Activated naive CD8-positive, alpha-beta T cell treated with anti-CD3 and anti-CD28 coated beads, Interleukin-2, amount 50 U/mL, for 24 hours (primary cell): ENCODE measurements at places on chromosomes 5 and 9.
A peak's percentile ranks its signal among the peaks of the same experiment; 100 is the strongest.

DNA sequence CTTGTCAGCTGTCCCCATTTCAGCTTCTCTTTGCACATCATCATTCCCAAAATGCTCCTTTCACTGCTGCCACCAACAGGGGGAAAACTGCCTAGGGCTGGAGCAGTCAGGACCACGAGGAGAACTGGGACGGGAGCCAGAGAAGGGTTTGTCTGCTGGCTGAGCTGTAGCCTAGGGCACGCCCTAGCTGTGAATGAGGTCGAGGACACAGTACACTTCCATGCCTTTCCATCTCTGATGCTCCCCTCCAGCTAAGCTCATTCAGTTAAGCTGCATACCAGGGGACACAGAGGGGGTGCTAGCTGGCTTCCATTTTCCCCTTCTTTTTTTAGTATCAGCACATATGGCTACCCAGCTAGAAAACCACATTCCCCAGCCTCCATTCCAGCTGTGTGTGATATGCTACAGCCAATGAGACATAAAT lies 64.7 kb downstream of the STK10 start:
- no peak for DNase-seq

DNA sequence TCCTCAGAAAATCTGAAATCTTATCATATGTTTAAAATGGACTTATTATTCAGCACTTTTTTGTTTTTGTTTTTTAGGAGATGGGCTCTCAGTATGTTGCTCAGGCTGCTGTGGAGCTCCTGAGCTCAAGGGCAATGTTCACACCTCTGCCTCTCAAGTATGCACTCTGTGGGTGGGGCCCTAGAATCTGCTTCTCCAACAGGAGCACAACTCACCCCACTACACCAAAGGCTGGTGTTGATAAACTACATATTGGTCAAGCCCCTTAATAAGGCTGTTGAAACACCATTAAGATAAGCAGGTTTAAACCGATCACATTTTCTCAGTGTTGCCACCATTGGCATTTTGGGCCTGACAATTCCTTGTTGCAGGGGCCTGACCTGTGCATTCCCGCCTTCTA lies 131.6 kb downstream of the FANCC start:
- no peak for DNase-seq

DNA sequence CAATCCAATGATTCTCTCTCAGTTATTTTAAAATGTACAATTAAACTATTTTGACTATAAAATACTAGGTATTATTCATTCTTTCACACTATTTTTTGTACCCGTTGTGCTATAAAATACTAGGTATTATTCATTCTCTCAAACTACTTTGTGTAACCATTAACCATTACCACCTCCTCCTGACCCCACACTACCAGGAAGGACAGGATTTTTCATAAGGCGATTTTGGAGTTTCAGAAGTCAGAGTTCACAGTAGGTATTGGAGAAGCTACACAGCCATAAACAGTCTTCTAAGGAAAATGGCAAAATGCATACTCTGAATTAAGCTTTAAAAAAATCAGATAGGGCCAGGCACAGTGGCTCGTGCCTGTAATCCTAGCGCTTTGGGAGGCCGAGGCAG lies 35.1 kb upstream of the TMEM252 start:
- DNase-seq, result no peak

GRCh38 chr9:112836394-112836793 lies 54.3 kb downstream of the SLC46A2 start:
- no peak for DNase-seq

- peak; percentile 16 for DNase-seq
Observed at GRCh38 chr9:120438836-120439546, 141.0 kb downstream of the CDK5RAP2 start.

- DNase-seq, result no peak
Observed at GRCh38 chr5:448061-448765, 5.2 kb downstream of the EXOC3 start.

DNA sequence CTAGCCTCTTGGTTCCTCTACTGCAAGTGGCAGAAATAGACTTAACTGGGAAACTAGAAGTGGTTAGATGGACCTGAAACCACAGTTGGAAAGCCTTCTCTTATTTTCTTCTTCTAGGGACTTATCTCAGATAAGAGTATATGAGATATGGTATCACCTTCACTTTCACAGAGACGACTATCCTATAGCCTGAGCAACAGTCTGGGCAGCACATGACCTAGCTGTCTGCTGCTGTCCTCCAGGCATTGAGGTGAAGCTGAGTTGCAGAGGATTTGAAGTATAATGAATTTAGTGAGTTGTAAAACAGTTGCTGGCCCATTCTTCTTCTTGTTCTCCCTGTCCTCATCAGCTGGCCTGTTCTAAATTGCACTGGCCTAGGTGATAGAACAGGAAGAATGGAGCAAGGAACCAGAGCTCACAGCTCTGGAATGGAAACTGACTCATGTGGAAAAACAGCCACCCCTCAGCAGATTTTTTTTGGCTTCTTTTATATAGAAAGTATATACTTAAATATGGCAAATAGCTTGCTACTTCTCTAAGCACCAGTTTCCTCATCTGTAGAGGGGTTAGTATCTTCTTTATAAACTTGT lies 27.8 kb downstream of the RECK start:
- DNase-seq, result no peak

GRCh38 chr5:114243972-114244317 lies 117.9 kb upstream of the KCNN2 start:
- no peak for DNase-seq

DNA sequence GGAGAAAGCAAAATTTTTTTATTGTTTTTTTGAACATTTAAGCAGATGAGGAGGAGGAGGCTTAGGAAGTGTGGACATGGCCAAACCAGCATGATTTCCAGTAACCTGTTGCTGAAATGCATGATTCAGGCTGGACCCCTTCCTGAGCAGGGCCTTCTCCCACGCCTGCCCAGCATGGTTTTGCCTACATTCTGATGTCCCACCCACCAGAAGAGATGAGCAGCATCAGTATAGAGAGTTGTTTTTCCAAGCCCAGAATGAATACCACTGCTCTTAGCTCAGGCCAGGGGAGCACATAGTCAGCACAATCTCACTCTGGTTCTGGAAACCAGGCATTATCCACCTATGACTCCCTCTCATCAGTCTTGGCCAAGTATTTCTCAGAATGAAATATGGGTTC lies 90.1 kb downstream of the PAPPA start:
- no peak for DNase-seq

DNA sequence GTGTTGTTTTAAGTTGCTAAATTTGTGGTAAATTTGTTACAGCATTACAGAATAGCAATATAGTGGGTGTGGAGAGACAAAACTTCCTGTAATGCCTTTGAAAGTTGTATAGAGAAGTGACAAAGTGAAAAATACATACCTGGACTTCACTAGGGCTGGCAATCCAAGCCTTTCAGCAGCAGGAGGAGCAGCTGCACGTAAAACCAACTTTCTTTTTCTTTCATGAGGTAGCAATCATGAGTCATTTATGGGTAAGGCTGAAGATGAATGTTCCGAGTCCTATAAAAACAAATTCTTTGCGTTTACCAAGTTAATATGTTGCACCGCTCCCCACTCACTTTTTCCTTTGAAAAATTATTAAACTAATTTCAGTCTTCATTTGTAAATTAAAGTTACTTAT lies 1138.2 kb downstream of the TAF11L14 start:
- no peak for DNase-seq

DNA sequence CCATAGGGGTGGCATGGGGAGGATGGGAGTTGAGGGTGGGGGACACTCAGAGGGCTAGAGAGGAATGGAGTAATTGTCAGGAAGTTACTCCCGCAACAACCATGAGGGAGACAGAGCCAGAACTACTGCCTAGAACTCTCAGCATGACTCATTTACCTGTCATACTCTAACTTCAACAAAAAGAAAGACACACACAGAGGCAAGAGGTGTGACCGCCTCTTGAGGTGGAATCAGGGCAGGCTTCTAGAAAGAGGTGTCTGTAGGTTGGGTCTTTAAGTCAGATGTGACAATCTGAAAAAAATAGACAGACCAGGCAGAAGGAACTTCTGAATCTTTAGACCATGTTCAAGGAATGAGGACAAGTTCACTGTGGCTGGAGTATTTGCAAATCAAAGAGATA lies 73.4 kb downstream of the GABBR2 start:
- no peak for DNase-seq

DNA sequence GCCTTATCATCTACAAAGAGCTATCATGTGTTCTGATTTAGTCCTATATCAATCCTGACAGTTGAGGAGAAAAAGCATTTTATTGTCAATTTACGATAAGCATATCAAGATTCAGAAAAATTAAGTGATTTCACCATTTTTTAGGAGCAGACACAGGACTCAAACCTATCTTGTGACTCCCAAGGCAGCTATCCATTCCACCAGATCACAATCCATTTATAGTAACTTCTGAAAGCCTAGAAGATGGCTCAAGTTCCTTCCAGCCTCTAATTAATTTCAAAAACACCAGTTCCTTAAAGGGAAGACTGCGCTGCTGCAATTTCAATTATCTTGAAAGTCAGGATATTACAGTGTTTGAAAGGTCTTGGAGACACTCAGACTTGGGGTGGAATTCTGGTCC lies 114.3 kb downstream of the EPB41L4A start:
- no peak for DNase-seq

GRCh38 chr5:120368923-120369715 lies 95.0 kb upstream of the PRR16 start:
- DNase-seq, result no peak

DNA sequence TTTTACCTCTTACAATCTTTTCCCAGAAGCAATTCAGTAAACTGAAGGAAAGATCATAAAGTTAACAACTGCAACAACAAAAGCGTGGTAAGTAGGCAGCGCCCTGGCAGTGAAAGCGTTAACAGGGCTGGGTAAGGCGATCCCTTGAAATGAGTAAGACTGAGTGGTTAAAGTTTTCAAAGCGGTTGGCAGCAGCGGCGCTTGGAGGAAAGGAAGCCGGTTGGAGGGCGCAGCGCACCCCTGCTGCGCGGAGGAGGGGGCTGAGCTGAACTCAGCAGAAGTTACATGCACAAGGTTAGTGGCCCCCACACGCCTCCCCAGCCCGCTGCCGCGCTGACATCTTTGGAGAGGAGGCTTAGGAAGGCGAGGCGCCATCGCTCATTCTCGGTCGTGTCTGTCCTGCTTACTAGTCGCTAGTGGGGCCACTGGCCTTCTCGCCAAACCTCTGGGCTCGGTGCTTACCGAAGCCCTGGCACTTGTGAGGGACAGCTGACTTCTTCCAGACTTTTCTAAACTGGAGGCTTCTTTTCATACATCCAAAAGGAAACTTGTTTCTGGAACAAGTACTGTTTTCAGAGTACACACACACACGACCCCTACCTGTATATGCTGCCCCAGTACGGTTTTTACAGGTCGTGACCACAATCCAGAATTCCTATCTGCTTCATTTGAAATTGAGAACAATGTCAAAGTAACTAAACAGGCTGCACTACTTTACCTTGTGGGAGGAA lies at the start of gene SH3RF2:
Gene SH3RF2 (plus strand): TSS at position 178 of the 731 bp plus-strand sequence. CDS start 1,351 bp downstream, outside the sequence.
- peak; percentile 21 for DNase-seq

DNA sequence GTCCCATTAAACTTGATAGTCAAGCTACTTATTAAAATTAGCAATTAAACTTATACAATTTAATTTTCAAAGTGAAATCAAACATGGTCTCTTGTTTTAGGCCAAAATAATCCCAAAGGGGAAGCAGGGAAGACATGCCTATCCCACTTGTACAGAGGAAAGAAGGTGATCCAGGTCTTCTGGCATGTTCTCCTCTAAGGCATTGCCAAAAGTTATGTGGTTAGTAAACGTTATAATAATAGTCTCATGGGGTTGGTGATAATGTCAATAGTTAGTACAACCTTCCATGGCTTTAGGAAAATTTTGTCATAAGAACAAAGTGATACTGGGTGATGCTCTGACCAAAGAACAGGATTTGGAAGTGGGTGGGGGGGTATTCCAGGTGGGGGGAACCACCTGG lies 52.8 kb downstream of the ROR2 start:
- no peak for DNase-seq

GRCh38 chr5:187042-187431 lies 4.3 kb upstream of the LRRC14B start:
- no peak for DNase-seq

GRCh38 chr9:121088576-121088975 lies 13.8 kb downstream of the CNTRL start:
- no peak for DNase-seq

- no peak for DNase-seq
Observed at GRCh38 chr5:107705402-107706014, 34.8 kb upstream of the EFNA5 start.

DNA sequence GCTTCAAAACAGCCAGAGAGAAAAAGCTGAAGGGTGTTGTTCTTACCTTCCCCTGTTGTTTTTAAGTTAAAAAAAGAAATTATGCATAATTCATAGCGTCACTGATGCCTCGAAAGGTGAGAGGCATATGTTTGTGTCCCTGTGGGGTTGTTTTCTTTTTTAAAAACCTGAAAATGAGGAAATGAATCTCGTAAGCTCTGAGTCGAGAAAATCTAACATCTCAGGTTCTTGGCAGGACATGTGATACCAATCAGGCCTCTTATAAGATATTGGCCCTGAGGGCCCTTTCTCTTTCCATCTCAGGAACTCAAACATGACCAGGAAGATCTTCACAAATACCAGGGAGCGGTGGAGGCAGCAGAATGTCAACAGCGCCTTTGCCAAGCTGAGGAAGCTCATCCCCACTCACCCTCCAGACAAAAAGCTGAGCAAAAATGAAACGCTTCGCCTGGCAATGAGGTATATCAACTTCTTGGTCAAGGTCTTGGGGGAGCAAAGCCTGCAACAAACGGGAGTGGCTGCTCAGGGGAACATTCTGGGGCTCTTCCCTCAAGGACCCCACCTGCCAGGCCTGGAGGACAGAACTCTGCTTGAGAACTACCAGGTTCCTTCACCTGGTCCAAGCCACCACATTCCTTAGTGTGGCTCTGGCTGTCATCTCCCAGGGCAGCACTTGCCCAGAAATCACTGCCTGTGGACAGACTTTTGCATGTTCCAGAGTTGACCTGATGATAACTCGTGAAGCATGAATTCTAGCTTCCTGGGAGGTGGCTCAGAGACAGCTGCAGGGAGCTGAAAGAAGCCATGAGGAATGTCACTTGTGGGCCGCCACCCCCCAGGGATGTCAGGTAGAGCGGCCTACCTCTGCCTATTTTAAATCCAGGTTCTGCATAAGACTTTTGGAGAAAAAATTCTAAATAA lies at the start of gene TAL2:
Gene TAL2 (plus strand): TSS at position 274 of the 921 bp plus-strand sequence. CDS start 40 bp downstream, at position 314.
- DNase-seq, result no peak

DNA sequence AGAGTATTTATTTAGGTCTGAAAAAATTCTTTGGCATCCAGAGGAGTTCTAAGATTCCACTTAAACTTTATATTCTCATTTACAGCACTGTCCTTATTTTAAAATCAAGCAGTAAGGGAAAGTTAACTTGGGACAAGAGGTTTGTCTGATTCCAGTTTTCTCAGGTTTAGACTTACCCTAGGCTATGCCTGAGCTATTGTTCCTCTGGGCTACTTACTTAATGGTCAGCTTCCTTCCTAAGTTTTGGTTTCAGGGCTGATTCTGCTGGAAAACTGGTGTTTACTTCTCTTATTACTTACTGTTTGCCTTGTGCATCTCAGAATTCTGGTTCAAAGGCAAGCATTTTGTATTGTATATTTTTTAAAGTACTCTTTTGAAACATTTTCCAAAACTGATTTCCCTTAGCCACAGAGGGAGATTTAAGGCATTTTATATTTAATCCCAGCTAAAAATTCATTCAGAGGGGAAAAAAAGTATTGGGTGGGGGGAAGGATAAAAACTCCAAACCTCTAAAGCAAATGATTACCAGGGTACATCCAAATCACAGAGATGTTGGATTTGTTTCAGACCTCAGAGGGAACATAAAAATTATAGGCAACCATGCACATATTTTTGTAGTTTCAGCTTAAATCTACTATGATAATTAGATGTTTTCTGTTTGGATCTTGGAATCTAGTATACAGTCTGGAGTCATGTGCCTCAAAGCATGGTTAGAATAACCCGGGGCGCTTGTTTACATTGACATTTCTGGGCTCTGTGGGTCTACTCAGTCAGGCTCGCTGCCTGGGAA lies 290.0 kb downstream of the ARHGAP26 start:
- no peak for DNase-seq
